ENCODE measurements at places on chromosomes 2 and 18.

DNA sequence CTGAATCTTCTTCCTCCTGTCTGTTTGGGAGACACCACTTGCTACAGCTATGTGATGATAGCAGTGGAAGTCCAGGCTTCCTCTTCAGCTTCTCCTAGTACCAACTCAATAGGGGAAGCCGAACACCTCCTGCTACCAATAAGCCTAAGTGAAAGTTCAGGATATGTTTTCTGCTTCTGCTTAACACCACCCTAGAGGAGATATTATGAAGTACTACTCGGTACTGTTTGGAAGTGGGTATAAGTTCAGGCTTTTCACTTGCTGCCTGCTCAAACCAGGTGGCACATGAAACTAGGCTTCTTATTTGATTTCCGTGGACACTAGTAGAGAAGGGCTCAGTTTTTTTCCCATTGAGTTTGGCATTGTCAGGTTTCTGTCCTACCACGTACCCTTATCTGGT lies 99.8 kb downstream of the PTPN4 start:
- no peak for DNase-seq

GRCh38 chr2:209817844-209818271 lies 46.2 kb downstream of the UNC80 start:
- no peak for DNase-seq

- no peak for DNase-seq
Observed at GRCh38 chr2:64337314-64337713, 116.6 kb upstream of the LGALSL start.

GRCh38 chr18:45198526-45198925 lies 416.8 kb upstream of the SLC14A2 start:
- no peak for DNase-seq
